ENCODE measurements at places on chromosomes 13 and 19. TPM values are rescaled to one million over a fixed set of nuclear protein-coding genes. Genes with fewer than 3 reads are reported as not detected.

- H3K27me3 ChIP-seq = no peaks in the 10 kb centered on the region
- peak overlapping the region; percentile 90 for H3K27ac ChIP-seq
- peaks cover 56% of the 10 kb centered on the region for H3K4me1 ChIP-seq
- no peak for DNase-seq
- peaks cover 17% of the 10 kb centered on the region for H3K36me3 ChIP-seq
Observed at GRCh38 chr19:48633148-48634035, 3.8 kb downstream of the DBP start.

DNA sequence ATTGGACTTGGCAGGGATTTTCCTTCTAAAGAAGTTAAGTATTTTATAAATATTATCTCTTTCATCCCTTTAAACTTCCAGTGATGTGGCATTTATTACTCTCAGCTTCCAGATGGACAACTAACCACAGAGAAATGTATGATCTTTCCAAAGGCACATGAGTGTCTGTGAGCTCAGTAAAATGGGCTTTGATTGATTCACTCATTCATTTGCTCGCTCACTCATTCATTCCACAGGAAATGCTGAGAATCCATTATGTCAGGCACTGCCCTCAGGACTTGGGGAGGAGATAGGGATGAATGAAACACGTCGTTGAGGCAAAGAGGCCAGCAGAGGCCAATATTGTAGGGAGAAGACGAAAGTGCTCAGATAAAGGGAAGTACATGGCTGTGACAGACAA, 359.3 kb downstream of the EFNB2 start:
- H3K36me3 ChIP-seq = no peaks in the 10 kb centered on the region
- DNase-seq = no peak
- no peak overlapping the region for H3K4me3 ChIP-seq
- no peaks in the 10 kb centered on the region for H3K27me3 ChIP-seq

- no peak overlapping the region for H3K4me3 ChIP-seq
- H3K27ac ChIP-seq = no peak overlapping the region
- no peaks in the 10 kb centered on the region for H3K27me3 ChIP-seq
- DNase-seq = no peak
Observed at GRCh38 chr19:20276011-20276731, 109.2 kb downstream of the ZNF486 start.

GRCh38 chr19:57537953-57538547, 10.9 kb downstream of the ZNF549 start:
- DNase-seq = no peak
- H3K4me1 ChIP-seq = no peaks in the 10 kb centered on the region
- no peak overlapping the region for H3K27ac ChIP-seq
- H3K4me3 ChIP-seq = no peak overlapping the region
- H3K36me3 ChIP-seq = peaks cover 93% of the 10 kb centered on the region

DNA sequence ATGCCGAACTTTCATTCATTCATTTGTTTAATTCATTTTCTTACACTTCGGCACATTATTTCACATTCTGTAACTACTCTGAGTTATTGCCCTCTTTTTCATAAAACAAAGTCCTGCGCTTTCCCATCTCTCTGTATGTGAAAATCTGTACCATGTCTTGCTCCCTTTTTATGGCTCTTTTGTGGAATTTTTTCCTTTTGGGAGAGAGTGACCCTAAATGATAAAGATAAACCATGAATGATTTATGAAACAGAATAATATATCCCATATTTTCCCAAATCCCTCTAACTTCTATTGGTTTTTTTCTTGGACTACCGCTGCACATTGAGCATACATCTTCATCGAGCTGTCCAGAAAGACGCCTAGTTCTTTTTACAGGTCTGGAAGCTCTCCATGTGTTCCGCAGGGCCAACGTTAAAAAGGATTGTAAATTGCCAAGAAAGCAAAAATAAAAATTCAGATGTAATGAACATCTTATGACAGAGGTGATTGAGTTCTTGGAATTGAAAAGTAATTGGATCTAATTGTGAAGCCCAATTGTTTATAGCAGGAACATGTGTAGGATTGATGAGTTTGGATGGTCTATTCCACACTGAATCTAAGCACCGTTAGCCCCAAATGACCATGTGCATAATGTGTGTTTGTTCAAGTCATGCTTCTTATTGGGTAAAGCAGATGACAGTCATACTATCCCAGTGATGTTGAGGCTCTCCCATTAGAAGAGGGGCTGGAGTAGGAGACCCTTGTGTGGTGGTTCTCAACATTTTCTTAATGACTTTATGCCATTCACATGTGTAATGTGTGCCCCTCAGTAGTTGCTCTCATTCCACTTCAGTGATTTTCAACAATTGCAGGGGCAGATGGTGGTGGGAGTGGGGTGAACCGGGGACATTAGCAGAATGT, 378.9 kb downstream of the DLEU7 start:
- DNase-seq = no peak
- peaks cover 8% of the 10 kb centered on the region for H3K27me3 ChIP-seq
- no peak overlapping the region for H3K27ac ChIP-seq
- H3K36me3 ChIP-seq = no peaks in the 10 kb centered on the region
- no peak overlapping the region for H3K4me3 ChIP-seq

DNA sequence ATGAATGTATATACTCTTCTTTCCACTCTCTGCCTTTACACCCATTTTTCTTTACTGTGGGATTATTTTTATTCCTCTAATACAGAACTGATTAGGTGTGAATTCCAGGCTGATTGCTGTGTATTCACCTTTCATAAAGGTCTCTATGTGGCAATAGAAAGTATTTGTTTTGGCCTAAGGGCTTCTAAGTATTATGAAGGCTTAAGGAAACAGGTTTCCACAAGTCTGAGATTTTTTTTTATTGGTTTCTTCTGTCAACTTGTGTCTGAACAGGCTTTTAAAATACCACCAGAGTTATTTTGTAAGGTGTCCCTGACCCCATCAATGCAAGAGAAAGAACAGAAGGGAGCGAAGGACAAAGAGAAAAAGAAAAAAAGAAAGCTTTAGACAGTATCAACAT, 1102.0 kb upstream of the SPRY2 start:
- H3K27me3 ChIP-seq = no peaks in the 10 kb centered on the region
- H3K4me3 ChIP-seq = no peak overlapping the region
- no peaks in the 10 kb centered on the region for H3K36me3 ChIP-seq
- no peaks in the 10 kb centered on the region for H3K4me1 ChIP-seq

GRCh38 chr13:21616880-21617279, 12.9 kb upstream of the MICU2 start:
- no peak overlapping the region for H3K27ac ChIP-seq
- H3K4me1 ChIP-seq = peaks cover 5% of the 10 kb centered on the region
- H3K4me3 ChIP-seq = no peak overlapping the region

DNA sequence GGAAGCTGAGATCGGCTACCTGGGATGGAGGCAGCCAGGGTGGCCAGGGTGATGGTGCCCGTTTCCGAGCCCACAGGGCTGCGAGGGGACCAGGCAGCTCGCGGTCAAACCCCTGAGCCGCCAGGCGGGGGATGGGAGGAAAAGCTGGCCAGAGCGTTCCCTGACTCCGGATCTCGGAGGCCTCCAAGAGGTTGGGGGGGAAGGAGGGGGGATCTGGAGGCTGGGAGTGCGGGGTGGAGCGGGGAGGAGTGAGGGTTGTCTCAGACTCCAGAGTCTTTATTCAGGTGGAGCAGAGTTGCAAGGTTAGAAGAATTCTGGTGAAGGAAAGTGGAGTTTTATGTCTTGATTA, 1.1 kb downstream of the CACNG7 start:
- no peak for DNase-seq
- no peak overlapping the region for H3K27ac ChIP-seq
- peaks cover 14% of the 10 kb centered on the region for H3K4me1 ChIP-seq

ZNF541 gene
- 0.35 TPM for total RNA-seq
